Fibroblast of skin of right quadriceps (primary cell): ENCODE measurements at places on chromosomes 1 and 21.

- no peak for DNase-seq
These were observed 41.7 kb upstream of the SYT14 start for GRCh38 chr1:209896346-209896745.

DNA sequence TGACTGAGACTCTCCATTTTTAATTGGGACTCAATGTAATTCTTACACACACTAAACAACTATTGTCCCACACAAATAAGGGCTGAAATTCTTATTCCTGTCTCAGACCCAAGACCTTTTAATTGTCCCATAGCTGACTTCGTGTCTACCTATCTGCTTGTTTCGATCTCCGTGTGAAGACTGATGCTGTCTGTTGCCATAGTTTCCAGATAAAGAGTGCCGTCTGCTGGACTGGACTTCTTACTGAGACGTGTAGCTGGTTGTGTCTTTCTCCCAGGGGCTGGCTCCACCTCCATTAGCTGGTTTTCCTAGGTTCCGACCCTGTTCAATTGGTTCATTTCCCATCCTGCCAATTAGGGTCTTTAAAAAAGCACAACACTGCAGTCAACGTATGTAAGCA is 235.3 kb upstream of the PLXNA2 start:
- no peak for DNase-seq

- DNase-seq, result no peak
These were observed 236.3 kb downstream of the SIPA1L2 start for GRCh38 chr1:232393444-232394146.

DNA sequence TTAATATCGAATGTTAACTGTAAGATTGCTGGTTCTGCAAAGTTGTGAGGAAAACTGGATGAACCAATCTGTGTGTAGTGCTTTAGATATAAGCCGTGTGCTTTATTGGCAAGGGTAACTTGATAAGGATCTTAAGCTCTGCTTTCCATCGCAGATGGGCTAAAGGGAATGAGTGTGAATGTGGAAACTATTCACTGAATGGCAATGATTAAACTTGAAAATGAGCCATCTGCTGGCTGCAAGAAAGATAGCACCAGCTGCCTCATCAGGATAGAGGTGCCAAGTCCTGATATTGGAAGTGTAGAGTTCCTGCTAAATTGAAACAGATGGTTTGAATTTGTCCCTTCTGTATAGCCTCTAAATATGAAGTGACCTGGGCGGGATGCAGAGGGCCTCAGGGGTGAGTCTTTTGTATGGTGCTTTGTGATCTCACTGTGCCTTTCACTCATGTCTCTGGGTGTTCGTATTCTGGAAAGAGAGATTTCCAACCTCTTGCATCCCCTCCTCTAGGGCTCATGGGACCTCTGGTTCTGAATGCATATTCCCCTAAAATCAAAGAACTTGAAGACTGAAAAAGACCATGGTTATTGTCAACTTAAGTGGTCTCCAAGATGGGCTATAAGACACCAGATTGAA is 9.2 kb downstream of the FCRL3 start:
- peak; percentile 21 for DNase-seq

GRCh38 chr1:2215329-2215728 is 12.8 kb upstream of the SKI start:
- no peak for DNase-seq

DNA sequence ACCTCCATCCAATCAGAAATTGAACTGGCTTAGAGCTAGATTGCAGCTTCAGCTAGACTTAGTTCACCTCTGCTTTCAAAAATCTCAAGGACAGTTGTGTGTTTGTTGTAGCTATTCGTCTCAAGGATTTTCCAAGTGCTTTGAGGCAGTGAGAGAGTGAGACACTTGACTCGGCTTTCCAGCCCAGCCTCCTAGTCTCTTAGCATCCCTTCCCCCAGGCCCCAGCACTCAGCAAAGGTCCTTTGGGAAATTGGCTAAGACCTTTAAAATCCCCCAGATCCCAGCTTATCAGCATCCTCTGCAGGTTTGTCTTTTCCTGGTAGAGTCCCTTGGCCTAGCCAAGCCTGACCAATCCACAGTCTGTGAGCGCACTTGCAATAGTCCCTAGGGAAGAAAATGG is 47.9 kb upstream of the PROX1 start:
- no peak for DNase-seq
